ENCODE measurements at places on chromosomes 12 and 14.

DNA sequence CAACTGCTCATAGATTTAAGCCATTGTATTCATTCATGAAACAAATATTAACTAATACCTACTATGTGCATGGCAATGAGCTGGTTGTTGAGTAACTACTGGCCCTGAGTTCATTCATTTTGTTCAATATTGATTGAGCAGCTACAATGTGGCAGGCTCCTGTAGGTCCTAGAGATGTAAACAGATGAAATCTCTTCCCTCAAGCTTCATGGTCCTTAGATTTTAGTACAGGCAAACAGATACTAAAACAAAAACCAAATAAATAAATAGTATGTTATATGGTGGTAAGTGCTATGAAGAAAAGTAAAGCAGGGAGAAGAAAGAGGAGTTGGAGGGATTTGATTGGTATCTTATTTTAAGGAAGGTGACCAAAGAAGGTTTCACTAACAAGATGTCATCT is 77.8 kb downstream of the RERG start:
- no peak for DNase-seq

DNA sequence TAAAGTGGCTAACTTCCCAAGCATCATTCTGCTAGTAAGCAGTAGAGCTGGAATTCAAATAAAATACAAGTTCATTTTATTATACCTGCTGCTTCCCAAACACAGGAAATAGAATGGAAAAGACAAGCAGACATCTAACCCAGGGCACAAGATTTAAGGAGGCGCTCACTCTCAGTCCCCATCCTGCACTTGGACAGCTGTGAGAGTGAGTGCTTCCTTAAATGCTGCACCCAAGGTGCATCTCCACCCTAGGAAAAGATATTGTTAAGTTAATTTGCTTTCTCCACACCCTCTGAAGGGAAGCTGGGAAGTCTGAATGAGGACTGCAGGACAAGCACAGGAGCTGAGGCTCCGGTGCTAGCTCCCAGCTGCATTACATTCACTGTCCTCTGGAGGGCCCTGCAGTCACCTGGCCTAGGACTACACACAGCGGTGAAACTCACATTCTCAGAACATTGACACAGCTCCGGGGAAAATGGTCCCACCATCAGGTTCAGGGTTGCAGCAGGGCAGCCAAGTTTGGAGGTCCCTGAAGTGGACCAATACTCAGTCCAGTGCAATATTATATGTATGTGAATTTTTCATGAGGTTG is 14.2 kb downstream of the HEBP1 start:
- peak; percentile 53 for DNase-seq

- DNase-seq: peak; percentile 60
These were observed 8.4 kb downstream of the PAPLN start for GRCh38 chr14:73245480-73246325.

- DNase-seq: no peak
These were observed 354.9 kb downstream of the TMEM121 start for GRCh38 chr14:105881021-105881930.

DNA sequence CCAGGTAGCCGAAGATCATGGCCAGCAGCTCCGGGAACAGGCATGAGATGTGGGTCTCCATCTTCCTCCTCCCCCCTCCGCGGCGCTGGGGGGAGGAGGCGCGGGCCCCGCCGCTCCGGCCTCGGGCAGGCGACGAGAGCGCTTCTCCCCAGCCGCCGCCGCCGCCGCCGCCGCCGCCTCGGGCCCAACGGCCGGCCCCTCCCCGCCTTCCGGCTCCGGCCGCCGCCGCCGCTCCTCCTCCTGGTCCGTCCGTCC is 448 bp downstream of the FBXL14 start:
- DNase-seq: no peak

- no peak for DNase-seq
These were observed 222.7 kb downstream of the MSRB3 start for GRCh38 chr12:65501093-65501621.

DNA sequence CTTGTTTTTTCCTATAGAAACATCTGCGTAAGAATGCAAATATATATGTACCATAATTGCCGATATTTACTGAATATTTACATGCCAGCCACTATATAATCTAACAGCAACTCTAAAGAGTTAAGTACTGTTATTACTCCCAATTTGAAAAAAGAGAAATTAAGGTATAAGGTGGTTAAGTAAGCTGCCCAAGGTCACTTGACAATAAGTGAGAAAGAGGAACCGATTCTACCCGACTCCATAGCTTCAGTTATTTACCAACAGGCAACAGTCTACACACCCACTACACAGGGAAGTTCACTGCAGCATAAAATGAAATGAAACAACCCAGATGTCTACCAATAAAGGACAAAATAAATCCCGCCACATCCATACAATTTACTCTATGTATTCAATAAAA is 1.1 kb downstream of the MIS18BP1 start:
- DNase-seq: peak; percentile 89

DNA sequence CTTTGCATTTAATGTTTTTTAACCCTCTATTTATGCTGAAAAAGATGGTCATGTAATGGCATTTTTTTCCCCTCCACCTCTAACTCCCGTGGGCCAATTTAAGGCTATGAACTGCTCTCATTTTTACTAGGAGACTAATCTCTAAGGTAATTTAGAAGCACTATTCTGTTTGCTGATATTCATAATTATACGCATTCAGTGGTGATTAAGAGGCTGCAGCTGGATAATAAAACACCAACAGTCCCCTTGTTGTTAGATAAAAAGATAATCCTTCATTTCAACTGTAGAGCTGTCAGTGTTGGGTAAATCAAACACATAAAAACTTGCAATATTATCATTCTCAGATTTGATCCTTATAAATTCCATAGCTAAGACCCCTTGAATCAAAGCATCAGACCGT is 8.9 kb downstream of the MYO1H start:
- DNase-seq: no peak

DNA sequence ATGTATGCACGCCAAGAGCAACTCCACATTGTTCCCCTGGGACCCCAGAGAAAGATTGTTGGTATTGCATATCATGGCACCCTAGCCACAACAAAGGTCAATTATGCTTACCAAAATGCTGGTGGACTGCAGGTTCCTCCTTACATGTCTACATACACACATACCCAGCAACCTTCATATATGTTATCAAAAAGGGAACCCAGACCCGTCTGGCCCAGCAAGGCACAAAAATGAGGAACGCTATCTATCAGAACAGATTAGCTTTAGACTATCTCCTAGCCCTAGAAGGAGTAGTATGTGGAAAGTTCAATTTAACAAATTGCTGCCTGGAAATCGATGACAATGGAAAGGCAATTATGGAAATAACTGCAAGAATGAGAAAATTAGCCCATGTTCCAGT is 61.5 kb downstream of the DHRS2 start:
- DNase-seq: no peak

GRCh38 chr12:58412461-58413060 is 471.2 kb downstream of the ATP23 start:
- no peak for DNase-seq

DNA sequence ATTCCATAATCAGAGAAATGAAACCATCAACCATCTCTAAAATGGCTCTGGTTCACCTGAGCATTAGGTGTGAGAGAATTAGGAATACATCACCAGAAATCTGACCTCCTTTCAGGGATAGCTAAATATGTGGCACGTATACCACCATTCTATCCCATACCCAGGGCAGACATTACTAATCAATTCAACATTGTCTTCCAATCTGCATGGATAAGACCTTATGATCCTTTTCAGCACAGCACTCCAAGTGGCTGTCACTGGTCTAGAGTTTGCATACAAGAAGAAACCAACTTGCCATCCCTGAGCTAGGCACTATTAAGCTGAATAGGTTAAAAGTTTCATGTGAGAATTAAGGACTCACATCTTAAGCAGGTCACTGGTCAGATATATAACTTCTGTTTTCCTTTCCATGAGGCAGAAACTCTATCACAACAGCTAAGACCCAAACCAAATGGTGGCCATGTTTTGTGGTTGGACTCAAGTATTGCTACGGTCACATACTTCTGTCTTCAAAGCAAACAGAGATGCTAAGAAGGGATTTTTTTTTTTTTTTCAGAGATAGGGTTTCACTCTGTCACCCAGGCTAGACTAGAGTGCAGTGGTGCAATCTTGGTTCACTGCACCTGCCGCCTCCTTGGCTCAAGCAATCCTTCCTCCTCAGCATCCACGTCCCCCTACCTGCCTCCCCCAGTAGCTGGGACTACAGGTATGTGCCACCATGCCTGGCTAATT is 249.0 kb downstream of the DPF3 start:
- no peak for DNase-seq

GRCh38 chr12:101738920-101739665 is at the start of gene SYCP3:
Gene SYCP3 (minus strand): TSS chr12:101739462. CDS start chr12:101737935, 1,527 bp downstream.
- no peak for DNase-seq

GRCh38 chr12:20653871-20654270 is 41.3 kb upstream of the SLCO1C1 start:
- no peak for DNase-seq

GRCh38 chr12:3592856-3593625 is 102.0 kb downstream of the PRMT8 start:
- DNase-seq: no peak

- DNase-seq: no peak
These were observed 18.5 kb upstream of the CD9 start for GRCh38 chr12:6181583-6182278.

DNA sequence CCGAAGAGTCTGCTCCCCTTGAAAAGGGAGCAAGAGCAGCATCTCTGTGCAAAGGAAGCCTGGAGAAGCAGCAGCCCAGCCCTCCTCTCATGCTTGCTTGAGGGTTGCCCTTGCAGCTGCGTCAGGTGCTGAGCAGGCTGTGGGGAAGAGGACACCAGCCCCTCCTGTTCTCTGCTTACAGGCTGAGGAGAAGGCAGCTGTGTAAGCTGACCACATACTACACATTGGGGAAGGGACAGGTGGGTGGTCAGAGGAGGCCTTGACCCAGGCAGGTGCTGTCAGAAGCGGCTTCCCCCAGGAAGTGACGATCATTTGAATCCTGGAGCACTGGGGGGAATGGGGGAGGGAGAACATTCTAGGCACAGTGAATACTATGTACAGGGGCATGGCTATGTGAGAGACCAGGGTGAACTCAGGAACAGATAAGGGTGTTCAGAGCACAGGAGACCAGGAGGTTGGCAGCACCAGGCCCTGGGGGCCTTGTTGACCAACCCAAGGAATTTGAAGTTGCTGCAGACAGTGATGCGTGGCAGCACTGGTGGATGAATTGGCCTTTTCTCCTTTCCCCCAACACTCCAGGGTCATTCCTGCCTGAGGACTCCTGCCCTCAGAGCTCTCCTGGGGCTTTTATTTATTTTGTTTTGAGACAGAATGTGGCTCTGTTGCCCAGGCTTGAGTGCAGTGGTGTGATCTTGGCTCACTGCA is 2.7 kb upstream of the KLC1 start:
- DNase-seq: no peak

GRCh38 chr12:96141216-96141912 is 52.8 kb upstream of the ELK3 start:
- DNase-seq: no peak

GRCh38 chr12:102120564-102120873 is 536 bp downstream of the PARPBP start:
- DNase-seq: no peak

- DNase-seq: no peak
These were observed 11.2 kb upstream of the GNPNAT1 start for GRCh38 chr14:52802597-52802996.

DNA sequence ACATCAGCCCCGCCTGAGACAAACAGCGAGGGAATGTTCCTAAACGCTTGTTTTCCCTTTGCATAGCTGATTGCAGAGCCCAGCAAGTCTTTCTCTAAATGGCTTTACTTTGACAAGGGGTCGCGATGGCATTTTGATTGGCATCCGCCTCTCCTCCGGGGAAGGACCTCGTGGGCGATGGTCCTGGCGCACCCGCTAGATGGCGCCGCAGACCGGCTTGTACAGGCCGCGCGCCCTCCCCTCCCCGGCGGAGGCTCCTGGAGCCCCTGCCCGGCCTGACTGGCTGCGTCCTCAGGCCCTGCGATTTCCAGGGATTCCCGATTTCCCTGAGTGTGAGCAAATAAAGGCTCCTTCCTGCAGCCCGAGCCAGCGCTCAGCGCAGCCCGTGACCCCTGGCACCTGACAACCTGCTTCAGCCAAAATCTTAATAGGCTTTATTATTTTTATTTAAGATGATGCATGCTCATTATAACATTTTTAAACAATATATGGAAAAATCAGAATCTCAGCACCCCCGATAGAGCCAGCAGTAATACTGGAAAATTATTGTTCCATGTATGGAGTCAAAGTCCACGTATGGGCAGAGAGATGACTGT is 468.3 kb downstream of the AACS start:
- DNase-seq: no peak

DNA sequence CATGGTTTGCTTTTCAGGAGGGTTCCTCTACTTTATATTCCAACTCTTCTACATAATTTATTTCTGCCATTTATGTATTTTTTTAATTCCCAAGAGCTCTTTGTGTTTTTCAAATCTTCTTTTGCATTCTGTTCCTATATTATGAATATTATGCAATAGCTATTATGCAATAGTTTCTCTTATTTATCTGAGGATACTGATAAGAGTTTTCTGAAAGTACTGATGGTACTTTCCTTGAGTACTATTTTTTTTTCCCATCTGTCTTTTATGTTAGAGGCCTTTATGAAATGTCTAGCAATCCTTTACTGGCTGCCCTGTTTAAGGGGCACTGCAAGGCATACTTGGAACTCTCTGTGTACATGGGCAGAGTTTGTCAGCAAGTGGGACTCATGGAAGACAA is 93.4 kb downstream of the SLC41A2 start:
- no peak for DNase-seq

DNA sequence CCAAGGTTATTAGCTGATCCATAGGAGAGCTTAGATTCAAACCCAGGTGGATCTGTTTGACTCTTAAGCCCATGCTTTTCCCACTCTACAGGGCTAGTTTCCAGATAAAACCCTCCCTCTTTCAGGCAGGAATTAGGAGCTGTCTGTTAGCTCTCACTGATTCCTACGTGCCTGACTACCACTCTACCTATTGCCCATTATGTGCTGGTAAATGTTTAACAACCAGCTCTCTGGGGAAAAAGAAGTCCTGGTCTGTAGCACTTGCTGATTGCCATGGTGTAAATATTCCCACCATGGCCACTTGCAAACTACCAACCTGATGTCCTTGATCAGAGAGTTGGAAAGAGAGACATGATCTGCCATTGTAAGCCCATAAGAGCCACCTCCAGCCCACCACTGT is 65.5 kb upstream of the BDKRB2 start:
- no peak for DNase-seq

DNA sequence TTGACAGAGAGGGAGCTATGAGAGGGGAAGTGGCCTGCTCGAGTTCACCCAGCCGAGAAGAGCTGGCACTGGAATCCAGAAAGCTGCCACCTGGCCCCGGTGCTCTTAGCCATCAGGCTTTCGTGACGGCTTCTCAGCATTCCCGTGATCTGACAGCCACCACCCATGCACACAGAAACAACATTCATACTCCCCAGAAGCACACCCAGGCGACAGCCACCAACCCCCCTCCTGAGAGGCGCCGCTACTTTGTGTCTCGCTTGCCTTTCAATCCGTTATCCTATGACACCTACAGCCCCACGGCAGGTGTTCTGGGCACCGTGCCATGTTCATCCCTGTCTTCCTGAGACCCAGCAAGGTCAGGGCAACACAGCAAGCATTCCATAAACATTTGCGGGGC is 31.4 kb downstream of the PSMC1 start:
- DNase-seq: no peak
